ENCODE measurements at places on chromosomes 5 and 9.
A peak's percentile ranks its signal among the peaks of the same experiment; 100 is the strongest.

- DNase-seq: no peak
Observed at GRCh38 chr9:132873403-132873802, 4.7 kb downstream of the AK8 start.

DNA sequence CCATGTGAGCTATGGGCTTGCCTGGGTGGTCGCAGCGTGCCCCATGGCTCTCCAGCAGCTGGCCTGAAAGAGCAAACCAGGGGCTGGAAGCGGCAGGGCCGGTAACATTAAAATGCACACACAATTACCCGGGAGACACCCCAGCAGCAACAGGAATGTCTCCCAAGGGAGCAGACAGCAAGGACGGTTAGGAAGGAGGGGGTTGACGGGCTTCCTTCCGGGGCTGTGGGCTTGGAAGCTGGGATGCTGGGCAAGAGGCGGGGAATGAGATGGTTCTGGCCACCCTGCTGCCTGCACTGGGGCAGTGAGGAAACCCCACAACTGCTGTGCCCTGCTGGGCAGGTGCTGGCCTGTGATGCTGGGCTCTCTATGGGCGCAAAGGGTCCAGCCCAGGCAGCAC is 71.8 kb upstream of the ADAMTS2 start:
- no peak for DNase-seq

DNA sequence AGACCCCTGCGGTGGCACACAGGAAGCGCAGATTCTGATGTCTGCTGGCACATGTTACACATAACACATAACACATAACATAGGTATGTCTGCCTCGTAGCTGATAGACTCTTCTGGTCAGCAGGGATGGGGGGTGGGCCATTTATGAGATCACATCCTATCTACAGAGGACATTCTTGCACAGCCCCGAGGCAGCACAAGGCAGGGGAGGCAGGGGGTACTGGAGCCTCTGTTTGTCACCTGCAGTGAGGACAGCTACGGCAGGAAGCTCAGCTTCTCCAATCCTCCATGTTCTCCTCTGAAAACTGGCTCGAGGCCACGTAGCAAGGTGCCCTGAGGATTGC is 16.7 kb upstream of the MED10 start:
- no peak for DNase-seq

DNA sequence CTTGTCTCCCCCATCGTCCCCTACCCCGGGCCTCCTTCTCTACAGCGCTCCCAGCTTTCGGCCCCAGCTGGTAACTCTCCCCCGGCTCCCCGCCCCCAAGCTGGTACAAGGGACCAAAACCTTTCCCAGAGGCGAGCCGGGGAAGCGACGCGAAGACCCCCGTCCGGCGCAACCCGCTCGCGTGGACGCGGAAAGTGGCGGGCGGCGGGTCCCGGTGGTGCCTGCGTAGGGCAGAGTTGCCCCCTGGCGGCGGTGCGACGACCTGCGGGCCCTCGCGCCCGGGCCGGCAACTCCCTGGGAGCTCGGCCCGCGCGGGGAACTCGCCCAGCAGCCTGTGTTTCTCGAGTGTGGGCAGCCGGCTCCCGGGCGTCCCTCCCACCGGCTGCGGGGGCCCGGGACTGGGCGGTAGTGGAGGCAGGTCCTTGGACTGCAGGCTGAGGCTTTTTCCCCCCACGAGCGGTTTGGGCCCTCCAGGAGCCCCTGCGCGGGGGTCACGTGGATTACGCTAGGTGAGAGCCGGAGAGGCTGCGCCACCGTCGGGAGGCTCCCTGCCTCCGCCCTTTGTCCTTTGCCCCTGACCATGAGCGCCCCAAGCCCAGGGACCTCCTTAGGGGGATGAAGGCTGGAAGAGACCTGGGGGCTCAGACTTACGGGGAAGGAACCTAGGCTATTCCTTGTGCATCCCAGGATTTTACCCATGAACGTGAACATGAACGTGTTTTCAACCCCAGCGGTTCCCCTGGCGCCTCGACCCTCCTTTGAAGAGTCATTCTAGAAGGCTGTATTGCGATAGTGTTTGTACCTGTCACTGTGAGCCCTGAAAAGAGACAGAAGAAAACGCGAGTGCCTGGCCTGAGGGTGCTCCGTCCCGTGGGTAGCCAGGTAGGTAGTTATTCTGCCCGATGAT is 2.9 kb upstream of the FOXD1 start:
- peak; percentile 40 for DNase-seq

DNA sequence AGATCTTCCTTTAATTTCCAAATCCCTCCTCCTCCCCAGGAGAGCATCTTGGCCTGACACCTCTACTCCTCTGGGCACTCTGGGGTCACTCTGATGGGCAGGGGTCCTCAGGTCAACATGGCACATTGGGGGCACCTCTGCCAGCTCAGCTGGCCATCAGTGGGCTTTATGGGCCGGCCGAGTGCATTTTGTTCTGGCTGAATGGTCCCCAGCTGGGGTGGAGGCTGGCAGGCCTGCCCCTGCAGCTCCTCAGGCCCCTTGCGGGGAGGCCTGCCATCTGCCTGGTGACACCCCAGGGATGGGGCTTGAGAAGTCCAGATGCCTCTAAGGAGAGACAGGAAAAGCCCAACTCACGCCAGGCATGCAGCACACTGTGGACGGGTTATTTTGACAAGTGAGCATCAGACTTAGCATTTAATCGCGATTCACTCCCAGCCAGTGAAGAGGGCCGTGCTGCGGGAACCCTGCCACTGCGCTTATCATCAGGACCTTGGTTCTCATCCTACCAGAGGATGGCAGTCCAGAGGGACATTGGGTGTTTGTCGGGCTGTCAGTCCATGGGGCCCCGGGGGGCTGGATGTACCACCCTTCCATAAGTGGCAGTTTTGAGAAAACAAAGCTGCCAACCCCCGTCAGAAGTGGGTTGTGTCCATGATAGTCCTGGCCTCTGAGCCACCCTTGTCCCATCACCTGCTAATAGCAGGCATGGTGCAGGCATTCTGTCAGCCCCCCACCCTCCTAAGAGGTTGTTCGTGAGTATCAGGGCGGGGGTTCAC is 21.7 kb downstream of the PHF2 start:
- no peak for DNase-seq

DNA sequence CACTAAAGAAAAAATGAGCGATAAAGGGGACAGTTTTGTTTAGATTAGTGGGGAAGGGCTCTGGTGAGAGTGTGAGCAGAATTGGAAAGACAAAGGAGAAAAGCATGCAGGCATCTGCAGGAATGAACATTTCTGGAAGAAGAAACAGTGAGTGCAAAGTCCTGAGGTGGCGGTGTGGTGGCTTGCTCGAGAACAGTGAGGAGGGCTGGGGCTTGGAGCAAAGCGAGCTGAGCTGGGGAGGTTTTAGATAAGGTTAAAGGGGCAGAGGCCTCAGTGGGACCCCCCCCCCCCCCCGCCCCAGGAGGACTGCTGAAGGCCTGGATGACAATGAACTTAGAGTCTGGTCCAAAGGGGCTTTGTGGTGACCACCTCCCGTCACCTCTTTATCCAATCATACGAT is 202.7 kb upstream of the MVB12B start:
- DNase-seq: no peak

DNA sequence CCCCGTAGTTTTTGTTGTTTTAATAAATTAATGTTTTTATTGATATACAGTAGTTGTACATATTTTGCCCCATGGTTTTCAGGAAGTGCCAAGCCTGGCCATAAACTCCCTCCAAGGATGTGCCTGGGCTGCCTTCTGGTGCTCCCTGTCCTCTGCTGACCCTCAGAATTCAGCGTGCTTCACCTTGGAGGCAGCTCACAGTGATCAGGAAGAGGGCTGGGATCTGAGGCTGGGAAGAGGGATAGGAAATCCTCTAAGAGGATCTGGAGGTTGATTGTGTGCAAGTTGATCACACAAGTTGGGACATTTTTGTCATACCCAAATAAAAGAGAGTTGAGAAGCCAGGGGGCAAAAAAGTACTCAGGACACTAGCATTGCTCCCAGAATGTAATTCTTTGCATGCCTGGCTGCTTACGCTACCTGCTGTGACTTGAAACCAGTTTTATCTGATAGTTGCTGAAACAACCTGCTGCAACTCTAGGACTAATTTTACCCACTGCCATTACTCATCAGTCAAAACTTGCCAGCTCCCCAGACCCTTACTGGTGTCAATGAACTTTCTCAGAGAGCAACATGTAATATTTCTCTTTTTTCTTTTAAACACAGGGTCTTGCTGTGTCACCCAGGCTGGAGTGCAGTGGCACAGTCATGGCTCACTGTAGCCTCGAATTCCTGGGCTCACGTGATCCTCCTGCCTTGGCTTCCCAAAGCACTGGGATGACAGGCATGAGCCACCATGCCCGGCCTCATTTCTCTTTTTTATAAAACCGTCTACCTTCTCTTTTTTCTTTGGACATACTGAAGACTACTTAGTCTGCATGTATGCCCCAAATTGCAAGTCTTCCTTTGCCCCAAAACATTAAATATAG is 29.0 kb downstream of the PDE6A start:
- peak; percentile 54 for DNase-seq

DNA sequence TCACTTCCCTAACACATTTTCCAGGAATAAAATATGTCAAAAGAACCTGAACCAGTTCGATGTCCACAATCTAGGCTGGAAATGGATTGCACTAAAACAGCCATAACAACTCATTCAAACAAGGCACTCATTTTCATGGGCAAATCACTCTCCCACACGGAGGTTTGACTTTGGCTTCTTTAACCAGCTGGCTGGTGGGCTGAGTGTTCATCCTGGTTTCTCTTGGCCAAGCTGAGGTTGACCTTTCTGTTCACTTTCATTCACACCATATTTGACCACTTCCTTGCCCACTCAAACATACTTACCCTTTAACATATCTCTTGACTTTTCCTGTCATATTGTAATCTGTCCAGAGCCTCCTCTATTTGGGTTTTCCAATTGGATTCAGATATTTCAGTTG is 5.4 kb downstream of the IL7R start:
- DNase-seq: no peak

DNA sequence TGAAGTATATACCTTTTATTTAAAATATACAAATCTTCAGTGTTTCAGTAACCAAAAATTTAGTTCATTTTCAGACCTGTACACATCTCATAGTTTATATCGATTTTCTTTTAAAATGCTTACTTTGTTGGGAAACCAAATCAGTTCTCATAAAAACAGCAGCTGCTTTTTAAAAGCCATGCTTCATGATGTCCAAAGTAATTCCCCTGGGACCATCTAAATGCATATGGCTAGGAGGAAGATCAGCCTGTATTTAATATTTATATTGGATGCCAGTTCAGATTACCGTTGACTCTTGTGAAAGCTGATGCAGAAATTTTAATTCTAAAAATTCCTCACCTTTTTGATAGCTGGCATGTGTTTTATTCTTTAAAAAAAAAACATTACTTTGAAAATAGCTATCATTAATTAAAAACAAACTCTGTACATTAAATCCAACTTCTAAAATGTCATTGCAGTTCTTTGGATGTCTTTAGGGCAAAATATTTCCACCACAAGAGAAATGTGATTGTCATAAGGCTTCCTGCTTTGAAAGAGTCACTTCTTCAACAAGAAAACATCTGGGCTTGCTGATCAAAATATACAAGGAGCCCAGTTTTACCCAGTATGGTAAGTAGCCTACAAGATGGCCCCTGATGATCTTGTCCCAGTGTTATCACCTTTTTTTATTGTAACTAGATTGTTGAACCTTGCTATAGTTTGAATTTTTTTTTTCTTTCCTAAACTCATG is 1242.9 kb upstream of the CDH6 start:
- no peak for DNase-seq

DNA sequence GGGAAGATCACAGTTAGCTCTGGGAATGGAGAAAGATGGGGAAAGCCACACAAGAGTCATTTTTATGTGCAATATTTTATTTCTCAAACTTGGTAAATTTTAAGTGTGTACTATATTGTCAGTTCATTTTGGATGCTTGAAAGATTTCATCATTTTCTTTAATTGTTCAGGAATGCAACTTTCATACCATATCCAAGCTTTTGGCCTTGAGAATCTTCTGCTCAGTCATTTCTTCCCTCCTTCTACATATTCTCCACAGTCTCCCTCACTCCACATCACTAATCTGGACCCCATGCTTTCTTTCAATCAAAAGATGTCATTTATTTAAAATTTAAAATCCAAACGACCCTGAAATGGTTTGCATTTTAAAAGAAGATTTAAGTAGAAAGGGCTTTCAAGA is 135.4 kb downstream of the FAM114A2 start:
- DNase-seq: peak; percentile 10

GRCh38 chr5:113181409-113181808 is 204.8 kb downstream of the DCP2 start:
- no peak for DNase-seq

DNA sequence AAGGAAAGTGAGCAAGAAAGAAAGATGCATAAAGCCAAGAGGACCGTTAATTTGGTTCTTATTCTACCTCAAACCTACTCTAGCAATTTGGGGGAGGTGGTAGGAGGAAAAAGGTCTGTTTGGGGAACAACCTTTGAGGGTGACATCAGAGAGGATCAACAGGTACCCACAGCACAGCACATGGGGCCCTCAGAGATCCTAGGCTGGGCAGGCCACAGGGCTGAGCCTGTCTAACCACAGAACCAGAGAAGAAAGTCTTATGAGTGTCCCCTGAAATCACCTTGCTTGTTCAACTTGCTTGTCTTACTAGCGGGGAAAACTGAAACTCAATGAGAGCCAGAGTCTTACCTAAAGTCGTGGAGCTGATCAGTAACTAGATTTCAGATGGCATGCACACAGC is 385.2 kb downstream of the SPOCK1 start:
- no peak for DNase-seq

DNA sequence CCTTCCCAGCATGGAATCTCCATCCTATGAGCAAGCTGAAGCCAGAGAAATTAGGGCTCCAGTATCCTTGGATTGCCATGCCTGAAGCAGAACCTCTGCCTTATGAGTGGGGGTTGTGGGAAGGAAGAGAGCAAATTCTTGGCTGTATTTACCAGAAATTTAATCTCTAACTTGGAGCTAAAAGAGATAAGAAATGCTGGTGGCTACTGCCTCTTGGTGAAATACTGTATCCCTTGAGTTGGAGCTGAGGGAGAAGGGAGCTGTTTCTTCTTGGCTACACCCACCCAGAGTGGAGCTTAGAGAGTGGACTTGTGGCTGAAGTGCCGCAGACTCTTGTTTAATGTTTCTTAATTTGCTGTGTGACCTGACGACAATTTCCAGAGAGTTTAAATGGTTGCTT is 447.3 kb downstream of the ARHGEF28 start:
- DNase-seq: peak; percentile 11

GRCh38 chr9:134396825-134397224 is 70.6 kb downstream of the RXRA start:
- no peak for DNase-seq

Measured in iris pigment epithelial cell (primary cell).